Stromal cell of bone marrow (primary cell): ENCODE measurements at places on chromosomes 11 and 22.

GRCh38 chr11:120929664-120930154 lies 94.2 kb upstream of the TBCEL start:
- DNase-seq, result peak; percentile 7

DNA sequence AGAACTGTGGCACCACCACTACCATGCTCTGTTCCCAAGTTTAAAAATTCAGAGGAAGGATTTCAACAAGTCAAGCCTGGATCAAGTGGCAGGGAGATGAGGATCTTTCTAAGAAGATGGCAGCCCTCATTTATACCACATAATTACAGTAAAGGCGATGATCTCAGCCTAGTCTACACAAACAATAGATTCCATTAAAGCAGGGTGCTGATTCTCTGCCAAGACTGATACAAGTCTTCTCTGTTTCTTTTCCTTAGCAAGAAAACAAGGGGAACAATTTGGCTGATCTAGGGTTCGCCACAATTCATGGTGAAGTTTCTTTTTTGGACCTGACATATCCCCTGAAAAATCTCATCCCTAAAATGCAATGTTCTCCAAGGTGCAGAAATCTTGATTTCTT lies 73.9 kb downstream of the PPFIBP2 start:
- DNase-seq, result no peak

- DNase-seq, result no peak
These were observed 9.7 kb downstream of the INCENP start for GRCh38 chr11:62133328-62134065.

DNA sequence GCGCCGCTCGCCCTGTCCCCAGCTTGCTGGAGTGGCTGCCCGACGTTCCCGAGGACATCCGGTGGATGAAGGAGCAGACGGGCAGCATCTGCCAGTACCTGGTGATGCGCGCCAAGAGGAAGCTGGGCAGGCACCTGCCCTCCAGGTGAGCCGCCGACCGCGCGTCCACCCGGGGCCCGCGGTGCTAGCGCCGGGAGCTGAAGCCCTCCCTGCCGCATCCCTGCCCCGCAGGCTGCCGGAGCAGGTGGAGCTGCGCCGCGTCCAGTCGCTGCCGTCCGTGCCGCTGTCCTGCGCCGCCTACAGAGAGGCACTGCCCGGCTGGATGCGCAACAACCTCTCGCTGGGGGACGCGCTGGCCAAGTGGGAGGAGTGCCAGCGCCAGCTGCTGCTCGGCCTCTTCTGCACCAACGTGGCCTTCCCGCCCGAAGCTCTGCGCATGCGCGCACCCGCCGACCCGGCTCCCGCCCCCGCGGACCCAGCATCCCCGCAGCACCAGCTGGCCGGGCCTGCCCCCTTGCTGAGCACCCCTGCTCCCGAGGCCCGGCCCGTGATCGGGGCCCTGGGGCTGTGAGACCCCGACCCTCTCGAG lies 3.3 kb upstream of the CRACR2B start:
- no peak for DNase-seq

- DNase-seq, result no peak
These were observed 10.3 kb upstream of the WNT7B start for GRCh38 chr22:45987136-45987861.

DNA sequence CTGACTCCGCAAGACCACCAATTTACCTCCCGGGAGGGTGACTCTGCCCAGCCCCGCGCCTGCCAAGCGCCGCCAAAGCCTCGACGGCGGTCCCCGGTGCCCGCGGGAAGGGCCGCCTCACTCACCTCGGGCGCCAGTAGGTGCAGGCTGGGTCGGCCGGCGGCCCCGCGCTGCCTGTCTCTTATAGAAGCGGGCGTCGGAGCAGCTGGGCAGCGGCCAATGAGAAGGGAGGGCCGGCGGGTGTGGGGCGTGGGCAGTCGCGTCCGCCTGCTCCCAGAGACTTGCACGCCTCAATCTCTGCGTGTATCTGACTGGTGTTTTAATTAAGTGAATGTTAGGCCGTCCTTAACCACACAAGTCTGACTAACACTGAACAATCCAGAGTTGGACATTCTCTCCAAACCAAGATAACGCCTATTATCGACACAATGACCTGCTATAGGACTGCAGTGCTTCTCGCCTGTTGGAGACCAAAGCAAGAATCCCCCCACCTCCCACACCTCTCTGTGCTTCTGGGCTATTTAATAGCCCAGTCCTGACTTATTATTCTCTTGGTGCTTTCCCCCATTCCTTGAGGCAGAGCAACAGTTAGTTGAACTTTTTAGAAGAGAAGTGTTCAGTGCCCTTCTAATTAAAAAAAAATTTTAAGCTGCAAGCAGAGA lies at the start of gene TPH1:
TPH1 (minus strand) TSS at position 154 of the 662 bp plus-strand sequence. CDS start 5,507 bp downstream, outside the sequence.
- peak; percentile 3 for DNase-seq

- peak; percentile 10 for DNase-seq
These were observed 22.5 kb upstream of the SMIM35 start for GRCh38 chr11:118109231-118109630.

- peak; percentile 63 for DNase-seq
These were observed 45.9 kb downstream of the ZNF143 start for GRCh38 chr11:9506489-9507276.

GRCh38 chr11:61325649-61326414 lies 7.1 kb downstream of the DDB1 start:
- DNase-seq, result no peak

DNA sequence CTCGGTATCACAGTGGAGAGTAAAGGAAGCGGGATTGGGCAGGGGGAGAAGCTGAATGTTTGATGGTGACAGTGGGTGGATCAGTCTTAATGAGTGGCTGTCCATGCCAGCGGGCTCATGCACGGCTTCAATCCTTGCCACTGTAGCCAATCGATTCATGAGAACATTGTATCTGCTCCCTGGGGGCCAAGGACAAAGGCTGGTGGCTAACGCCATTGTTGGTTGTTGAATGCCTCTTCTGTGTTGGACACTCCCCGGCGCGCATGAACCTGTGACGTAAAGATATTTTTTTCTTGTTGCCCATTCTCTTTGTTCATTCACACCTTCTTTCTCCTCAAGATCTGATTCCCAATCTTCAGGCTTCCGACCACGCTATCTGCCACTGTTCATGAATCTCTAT lies 20.9 kb upstream of the ATXN10 start:
- DNase-seq, result no peak

- DNase-seq, result no peak
These were observed 22.8 kb upstream of the P2RY6 start for GRCh38 chr11:73249304-73249703.

DNA sequence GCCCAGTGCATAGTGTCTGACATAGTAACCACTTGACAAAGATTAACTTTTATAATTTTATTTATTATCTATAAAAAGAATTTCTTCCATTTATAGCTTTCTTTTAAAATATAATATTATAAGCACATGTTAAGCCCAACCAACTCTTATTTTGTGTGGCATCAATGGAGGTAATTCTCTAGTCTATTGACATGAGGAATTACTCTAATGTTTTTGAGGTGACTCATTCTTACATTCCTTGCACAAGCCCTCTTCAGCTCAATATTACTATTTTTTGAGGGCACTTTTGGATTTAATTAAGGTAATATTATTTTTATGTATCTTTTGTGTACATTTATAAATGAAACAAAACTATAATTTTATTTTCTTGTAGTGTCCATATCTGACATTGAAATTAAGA lies 59.6 kb downstream of the AASDHPPT start:
- no peak for DNase-seq

- no peak for DNase-seq
These were observed 37.7 kb upstream of the CCND1 start for GRCh38 chr11:69603111-69603836.

DNA sequence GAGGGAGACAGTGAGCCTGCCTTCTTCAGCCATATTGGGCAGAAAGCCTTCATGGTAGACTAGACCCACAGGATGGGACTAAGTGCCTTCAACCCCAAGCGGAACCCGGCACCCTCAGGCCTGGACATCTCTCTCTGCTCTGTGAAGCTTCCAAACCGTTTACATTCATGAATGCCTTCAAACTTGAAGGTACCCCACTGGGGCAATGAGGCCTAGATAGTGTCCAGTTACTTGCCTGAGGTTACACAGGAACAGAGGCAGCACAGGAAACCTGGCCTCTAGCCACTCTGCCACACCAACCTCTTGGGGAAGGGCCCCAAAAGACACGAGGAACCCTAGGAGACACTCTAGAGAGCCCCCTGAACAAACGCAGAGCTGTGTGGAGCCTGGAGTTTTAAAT lies 14.5 kb upstream of the CYP2R1 start:
- no peak for DNase-seq

- no peak for DNase-seq
These were observed 115.1 kb downstream of the DBX1 start for GRCh38 chr11:20045098-20045688.

DNA sequence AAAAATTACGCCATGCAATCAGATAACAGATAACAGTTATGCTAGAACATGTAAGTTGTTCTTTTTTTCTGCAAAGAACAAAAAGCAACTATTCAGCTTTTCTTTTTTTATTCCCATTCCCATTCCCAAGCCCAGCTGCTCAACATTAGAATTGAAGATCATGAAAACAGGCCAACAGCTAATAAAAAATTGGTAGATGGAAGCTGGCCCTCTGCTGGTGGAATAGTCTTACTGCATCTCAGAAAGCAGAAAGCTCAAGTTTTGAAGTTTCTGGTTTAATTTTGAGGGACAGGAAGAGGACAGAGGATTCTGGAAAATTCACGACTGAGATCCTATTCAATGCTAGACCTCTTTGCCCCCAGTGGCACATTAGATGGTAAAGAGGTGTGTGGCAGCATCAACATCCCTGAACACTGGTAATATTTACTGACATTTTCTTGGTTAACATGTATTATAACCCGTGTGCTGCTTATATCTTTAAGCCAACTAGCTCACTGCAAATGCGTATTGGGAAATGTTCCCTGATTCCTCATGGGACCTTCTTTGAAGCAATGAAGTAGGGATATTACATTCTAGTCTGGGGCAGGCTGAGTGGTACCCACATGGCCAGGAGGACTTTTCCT lies 591.2 kb downstream of the OPCML start:
- peak; percentile 24 for DNase-seq

GRCh38 chr11:1628506-1629325 lies 859 bp upstream of the KRTAP5-5 start:
- DNase-seq, result peak; percentile 3

- no peak for DNase-seq
These were observed 584.9 kb upstream of the CCDC90B start for GRCh38 chr11:83871054-83871453.

- DNase-seq, result no peak
These were observed 16.0 kb downstream of the CDC45 start for GRCh38 chr22:19495562-19496323.

- no peak for DNase-seq
These were observed 491.9 kb downstream of the MN1 start for GRCh38 chr22:27309697-27310096.

DNA sequence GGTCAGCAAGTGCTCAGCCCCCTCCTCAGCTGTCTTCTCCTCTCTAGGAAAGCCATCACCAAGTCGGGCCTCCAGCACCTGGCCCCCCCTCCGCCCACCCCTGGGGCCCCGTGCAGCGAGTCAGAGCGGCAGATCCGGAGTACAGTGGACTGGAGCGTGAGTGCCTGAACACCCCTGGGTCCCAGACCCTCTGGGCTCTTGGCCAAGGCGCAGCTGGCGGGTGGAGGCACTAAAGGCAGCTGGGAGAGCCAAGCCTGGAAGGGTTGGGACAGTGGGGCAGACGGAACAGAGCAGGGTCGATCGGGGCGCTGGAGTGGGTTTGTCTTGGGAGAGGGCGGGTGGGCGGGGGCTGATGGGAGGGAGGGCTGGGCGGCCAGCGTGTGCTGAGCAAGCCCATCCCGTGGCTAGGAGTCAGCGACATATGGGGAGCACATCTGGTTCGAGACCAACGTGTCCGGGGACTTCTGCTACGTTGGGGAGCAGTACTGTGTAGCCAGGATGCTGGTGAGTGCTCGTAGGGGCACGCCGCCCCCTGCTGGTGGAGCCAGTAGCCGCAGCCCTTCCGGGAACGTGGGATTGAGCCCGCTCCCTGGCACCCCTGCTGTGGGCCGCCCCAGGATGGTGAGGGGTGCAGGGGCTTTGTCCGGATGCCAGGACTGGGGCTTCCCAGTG lies 14.1 kb upstream of the MDK start:
- DNase-seq, result no peak

DNA sequence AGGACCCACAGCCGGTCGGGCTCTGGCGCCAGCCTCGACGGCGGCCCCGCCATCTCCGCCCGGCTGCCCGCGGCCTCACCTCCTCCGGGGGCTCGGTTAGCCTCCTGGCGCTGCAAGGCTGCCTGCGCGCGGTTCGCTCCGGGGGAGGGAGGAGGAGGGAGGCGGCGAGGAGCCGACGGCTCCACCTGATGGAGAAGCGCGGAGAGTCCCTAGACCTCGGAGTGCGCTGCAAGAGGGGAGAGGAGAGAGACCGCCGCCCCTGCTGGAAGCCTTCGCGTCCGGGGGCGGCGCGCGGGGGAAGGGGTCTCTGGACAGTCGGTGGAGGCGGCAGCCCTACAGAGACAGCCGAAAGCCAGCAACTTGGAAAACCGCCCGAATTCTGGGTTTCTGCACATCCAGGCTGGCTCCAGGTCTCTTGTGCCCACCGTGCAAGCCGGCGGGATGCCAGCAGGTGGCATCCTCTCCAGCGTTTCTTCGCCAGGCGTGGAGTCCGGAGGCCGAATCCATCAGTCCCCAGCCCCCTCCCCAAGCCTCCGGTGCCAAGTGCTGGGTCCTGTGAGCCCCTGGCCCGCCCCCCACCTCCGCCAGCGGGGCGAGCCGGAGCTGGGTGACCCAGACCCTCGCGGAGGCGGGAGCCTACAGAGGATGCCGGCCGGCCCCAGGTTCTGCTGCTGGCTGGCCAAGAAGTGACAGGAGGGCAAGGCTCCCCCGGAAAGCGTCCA lies 2.9 kb upstream of the KIRREL3 start:
- no peak for DNase-seq

DNA sequence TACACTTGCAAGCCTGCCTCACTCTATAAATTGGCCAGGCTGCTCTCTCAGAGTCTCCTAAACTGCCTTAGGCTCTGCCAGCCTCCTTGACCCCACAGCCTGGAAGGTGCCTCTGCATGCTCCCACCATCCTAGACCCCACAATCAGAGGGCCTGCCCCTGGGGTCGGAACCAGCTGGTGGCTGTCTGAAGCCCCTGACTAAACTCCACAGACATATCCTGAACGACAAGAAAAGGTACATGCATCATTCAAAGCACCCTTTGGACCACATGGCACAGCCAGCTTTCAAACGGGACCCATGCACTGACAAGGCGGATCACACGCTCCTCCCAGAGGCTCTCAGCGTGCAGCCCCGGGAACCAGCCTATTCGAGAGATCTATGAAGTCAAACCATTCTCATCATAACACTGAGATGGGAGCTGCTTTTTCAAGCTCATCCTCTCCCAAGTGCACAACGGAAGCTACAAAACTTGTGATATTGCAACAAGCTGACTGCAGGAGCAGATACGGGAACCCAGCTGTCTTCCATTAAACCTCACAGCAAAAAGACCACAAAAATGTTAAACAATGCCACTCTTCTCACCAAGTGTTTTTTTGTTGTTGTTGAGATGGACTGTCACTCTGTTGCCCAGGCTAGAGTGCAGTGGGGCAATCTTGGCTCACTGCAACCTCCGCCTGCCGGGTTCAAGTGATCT lies 8.1 kb downstream of the SHANK2 start:
- DNase-seq, result no peak
